ENCODE measurements at places on chromosomes 13 and 19.
A peak's percentile ranks its signal among the peaks of the same experiment; 100 is the strongest.

DNA sequence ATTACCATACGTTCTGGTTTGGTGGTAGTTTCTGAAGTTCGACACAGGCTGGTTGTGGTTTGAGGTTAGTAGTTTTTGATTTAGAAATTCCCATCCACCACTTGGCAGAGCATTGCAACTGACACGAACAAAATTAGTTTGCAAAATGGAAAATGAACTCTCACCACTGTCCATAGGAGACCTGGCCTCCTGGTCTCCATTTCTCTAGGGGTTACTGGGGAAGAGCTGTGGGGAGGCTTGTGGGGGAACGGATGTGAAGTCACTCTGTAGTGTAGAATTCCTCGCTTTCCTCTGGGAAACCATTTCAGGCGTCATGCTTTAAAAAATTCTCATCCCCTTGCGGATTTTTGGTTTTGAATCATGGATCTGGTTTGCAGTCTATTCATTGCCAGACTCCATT is 321.5 kb upstream of the MAB21L1 start:
- DNase-seq = no peak

DNA sequence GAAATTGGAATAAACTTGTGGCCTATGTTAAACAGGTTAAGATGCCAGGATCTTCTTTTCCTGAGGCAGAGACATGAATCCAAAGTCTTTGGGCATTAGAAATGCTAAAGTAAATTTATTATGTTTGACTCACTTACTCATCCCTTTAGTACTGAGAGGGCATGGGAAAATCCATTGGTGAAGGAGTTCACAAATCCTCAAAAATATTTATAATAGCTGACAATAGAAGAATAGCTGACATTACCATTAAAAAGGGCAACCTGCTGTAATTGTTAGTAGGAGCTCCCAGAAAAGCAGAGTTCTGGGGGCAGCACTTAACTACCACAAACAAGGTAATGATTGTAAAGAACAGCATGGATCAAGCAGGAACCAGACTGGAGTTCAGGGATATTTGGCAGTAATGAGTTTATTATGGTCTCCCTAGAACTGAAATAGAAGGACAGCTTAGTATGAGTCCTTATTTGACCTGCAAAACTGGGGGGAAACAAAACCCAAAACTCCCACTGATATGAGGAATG is 285.8 kb upstream of the KLHL1 start:
- DNase-seq = no peak

- peak; percentile 55 for DNase-seq
Observed at GRCh38 chr19:12156223-12157058, at the start of gene ZNF625. Gene ZNF625 (minus strand): TSS chr19:12156734. CDS start chr19:12156558, 176 bp downstream.

DNA sequence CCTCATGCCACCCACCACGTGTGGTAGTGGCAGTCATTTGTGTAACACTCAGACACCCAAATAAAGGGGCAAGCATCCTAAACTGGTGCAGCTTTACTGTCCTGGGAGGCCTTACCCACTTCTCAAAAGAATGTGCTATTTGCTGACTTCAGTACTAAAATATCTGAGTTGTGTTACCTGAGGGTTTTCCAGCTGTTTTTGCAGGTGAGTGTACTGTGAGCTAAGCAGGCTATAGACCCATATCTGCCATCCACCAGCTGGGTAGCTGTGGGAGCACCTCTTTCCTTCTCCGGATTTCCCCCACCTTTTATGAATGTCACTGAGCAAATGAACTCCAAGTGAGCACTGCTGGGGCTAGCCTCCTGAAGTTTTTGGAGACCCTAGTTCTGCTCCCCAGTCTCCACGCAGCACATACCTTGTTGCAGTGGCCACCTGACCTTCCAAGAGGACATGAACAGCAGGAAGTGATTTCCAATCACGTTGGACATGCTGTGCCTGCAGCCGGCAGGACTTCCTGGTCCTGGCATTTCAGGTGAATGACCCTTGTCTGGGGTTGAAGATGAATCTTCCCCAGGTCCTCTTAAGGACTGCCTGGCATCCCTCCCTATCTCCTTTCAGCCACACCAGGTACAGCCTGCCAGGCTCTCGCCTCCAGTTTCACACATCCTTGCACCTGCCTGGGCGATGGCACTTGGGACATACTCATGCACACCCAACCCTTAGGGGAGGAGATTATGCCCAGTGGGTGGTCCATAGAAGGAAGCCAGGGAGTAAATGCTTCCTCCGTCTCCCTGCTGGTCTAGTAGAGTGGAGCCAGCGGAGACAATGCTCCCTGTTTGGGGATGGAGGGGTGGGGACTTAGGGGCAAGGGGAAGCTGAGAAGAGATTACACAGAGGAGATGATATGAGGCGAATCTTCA is 109.5 kb upstream of the SPATA13 start:
- DNase-seq = no peak

DNA sequence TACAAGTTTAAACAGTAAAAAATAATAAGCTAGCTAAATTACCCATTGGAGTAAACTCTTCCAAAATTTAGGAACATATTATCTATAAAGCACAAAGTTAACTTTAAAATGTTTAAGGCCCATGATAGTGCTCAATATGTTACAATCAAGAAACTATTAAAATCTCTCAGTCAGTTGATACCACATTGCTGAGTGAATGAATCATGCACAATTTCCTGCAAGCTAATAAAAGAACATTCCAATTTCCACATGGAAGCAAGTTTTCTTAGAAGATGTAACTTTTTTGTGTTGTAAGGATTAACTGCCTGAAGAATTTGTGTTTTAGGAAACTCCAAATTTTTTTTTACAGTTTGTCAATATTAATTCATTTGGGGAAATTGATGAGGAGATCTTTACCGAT is 666.6 kb downstream of the SLITRK1 start:
- DNase-seq = no peak

DNA sequence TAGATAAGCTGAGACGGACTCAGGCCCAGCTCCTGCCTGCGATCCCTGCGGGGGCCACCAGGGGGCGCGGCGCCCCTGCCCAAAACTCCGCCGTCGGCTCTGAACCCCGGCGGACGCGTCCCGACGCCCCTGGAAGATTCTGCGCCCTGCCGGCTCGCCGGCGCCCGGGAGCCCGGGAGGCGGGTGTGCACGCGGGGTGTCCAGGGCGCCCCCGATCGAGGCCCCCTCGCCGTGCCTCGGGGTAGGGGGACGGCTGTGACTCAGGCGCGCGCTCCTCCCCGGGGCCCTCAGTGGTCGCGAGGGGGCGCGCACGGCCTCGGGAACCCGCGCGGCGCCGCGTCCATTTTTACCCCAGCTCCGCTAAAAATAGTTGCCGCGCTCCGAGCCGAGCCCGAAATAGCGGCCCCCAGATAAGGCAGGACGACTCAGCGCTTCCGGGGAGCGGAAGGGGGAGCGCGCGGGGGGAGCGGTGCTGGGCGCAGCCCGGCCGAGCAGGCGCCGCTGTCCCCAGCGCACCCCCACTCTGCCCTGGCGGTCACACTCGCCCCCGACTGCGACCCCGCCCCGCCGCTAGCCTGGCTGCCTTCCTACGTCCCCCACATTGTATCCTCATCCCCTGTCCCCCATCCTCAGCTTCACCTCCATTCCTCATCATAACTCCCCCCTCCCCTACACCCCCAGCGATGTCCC is 16.0 kb upstream of the ERCC1 start:
- DNase-seq = peak; percentile 80

- DNase-seq = no peak
Observed at GRCh38 chr13:111990362-111990761, 76.6 kb upstream of the SOX1 start.

DNA sequence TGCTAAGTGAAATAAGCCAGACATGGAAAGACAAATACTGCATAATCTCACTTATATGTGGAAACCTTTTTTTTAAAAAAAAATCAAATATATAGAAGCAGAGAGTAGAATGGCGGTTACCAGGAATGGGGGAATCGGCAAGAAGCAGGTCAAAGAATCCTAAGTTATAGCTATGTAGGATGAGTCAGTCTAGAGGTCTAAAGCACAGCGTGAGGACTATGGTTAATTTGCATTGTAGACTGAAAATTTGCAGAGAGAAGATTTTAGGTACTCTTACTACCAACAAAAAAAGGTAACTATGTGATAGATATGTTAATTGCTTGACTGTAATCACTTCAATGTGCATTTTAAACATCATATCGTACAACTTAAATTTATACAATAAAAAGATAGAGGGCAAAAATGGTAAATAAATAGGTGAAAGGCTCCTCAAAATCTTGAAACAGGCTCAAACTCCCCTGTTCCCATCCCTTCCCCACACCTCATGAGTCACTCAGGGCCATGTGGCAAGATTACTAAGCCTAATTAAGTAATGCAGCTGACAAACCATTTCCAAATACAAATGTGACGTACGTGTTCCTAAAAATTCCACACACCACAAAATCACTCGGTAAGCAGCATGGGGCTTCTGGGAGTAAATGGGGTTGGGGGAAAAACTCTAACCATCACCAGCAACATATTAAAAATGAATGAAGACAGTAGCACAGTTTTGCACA is 159.0 kb downstream of the USP12 start:
- no peak for DNase-seq

DNA sequence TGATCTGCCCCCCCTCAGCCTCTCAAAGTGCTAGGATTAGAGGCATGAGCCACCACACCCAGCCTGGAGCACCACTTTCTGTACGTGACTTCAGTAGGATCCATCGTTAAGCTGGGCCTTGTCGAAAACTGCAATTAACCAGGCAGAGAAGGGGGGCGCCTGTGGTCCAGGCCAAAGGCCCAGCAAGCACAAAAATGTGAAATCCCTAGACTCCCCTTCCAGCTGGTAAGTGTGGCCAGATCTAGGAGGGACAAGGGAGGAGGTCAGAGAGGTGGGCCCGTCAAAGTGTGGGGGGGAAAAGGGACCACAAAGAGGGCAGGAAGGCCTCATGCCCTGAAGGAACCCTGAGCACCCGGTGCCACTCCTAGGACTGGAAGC is 13.8 kb downstream of the DDX39A start:
- DNase-seq = no peak

GRCh38 chr13:33003458-33004019 is 12.7 kb upstream of the KL start:
- no peak for DNase-seq

DNA sequence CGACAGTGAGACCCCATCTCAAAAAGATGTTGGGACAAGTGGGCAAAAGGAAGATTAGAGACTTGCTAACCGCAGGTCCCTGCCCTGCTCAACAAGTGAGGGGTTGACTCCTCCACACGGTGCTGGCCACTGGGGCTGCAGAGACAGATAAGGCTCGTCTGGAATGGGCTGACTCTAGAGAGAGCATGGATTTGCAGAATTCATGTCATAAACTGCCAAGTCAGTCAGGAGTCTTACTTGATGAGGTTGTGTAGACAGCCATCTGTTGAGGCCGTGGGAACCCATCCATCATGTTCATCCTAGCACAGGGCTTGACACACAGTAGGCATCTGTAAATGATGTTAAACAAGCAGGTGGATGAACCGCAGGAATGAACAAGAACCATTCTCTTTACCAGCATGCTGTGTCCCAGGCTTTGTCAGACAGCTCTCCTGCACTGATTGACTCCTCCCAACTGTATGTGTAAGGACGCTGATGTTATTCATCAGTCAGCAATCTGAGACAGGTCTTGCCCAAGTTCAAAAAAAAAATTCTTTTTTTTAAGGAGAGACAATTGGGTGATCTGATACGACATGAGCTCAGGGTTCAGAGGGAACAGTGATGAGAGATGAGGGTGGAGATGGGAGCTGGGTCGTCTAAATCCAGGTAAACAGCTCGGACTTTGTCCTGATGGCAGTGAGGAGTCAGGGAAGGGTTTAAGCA is 8.8 kb downstream of the PAF1 start:
- DNase-seq = no peak

DNA sequence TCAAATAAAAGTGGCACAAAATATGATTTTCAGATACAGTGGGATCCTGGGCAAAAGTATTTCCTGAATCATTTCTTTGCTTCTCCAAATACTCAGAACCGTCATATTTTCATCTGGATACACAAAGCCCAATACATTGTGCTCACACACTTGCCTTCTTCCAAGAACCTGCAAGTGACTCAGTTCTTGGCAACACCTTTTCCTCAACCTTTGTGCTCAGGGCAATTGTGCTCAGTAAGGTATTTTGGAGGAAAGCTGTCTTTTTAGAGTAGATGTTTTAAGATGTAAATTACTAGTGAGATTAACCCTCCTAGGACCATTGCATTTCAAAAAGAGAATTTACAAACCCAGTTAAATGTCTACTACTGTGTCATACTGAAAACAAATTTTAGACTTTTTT is 233.5 kb downstream of the EFNB2 start:
- no peak for DNase-seq

DNA sequence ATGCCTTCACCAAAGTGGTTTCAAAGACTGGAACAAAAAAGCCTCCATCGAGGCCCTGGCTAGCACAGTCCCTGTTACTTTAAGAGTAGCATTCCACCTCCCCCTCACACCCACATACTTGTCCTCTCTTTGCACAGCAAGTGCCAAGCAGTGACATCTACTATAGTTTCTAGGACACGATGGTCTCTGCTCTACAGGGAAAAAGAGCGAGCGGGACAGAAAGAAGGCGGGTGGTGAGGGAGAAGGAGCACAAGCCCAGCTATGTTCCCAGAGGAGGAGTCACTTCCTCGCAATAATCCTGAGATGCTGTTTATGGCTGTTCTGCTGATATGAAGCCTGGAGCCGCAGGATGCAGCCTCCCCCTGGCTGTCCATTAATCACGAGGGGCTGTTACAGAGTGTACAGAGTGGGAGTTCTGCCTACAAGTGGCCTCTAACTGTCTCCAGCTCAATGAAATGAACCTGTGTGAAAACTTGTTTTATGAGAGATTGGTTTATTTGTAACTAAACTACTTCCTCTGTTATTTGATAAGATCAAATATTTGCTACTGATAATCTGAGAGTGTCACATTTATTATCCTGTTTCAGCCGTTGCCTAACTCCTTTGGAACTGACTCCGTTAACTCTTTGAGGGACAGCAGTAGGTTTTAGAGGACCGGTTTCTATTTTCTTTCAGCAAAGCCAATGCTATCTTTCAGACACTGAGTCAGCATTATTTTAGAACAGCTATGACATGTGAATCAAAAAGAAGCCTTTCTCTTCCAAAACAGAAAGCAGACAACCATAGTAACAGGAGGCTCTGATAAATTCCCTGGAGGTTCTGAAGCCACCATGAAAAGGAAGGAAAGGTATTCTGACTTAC is 208.0 kb downstream of the SPRY2 start:
- DNase-seq = no peak

- DNase-seq = no peak
Observed at GRCh38 chr19:43872547-43873336, 45.6 kb downstream of the ZNF283 start.

DNA sequence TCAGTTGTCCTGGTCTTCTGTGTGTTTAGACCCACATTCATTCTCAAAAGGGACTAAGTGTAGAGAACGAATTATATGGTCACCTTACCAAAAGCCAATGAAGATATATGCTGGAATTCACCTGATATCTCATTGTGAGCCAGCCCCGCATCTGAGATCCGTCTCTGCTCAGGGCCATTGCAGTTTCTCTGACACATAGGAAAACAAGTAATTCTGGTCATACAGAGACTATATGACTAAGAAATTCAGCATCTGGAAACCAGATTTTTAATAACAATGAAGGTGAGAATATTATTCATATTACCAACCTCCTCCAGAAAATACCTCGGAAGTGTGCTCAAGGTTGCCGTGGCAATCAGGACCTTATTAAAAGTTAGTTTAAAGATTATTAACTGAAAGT is 278.6 kb upstream of the EDNRB start:
- no peak for DNase-seq

- peak; percentile 19 for DNase-seq
Observed at GRCh38 chr19:41226053-41226873, 7.2 kb downstream of the AXL start.

All from activated CD4-positive, alpha-beta T cell treated with anti-CD3 and anti-CD28 coated beads, Interleukin-2, Interleukin-4, amounts not matched to agents 100 ng/mL and 50 ng/mL, durations not matched to agents 16 hours and 8 hours (primary cell).